ENCODE measurements at places on chromosomes 6 and 20.

GRCh38 chr6:157599191-157599590 lies 218.2 kb downstream of the ZDHHC14 start:
- DNase-seq = no peak

DNA sequence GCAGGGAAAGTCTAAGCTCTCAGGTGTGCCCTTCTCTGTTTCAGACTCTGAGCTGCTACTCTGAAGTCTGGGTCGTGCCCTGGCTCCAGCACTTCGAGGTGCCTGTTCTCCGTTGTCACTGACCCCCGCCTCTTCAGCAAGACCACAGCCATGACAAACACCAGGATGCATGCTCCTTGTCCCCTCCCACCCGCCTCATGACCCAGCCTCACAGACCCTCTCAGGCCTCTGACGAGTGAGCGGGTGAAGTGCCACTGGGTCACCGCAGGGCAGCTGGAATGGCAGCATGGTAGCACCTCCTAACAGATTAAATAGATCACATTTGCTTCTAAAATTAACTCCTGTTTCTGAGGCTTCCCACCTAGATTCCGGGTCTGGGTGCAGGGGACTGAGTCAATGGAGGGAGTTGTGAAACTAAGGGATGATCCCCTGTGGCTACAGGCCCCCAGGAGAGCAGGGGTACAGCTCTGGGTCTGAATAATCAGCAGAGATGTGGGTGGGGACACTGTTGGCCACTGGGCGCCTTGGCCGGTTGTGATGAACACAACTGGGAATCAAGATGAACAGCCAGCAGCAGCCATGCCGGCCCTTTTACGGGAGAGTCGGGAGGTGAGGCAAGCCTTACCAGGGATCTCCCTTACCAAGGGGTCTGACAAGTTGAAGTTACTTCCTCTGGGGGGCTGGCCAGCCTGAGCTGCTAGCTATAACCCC lies 10.7 kb downstream of the CST7 start:
- no peak for DNase-seq

DNA sequence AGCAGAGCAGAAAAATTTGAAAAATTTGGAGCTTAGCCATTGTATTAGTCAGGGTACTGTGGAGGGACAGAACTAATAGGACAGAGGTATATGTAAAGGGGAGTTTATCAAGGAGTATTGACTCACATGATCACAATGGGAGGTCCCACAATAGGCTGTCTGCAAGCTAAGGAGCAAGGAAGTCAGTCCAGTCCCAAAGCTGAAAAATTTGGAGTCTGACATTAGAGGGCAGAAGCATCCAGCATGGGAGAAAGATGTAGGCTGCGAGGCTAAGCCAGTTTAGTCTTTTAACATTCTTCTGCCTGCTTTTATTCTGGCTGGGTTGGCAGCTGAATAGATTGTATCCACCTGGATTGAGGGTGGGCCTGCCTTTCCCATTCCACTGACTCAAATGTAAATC lies 82.0 kb downstream of the SMPDL3A start:
- no peak for DNase-seq

GRCh38 chr20:16620961-16621360 lies 47.7 kb upstream of the KIF16B start:
- DNase-seq = no peak

- no peak for DNase-seq
Observed at GRCh38 chr6:137316626-137317025, 97.4 kb upstream of the IFNGR1 start.

GRCh38 chr6:154086510-154086909 lies 47.5 kb downstream of the OPRM1 start:
- DNase-seq = no peak

DNA sequence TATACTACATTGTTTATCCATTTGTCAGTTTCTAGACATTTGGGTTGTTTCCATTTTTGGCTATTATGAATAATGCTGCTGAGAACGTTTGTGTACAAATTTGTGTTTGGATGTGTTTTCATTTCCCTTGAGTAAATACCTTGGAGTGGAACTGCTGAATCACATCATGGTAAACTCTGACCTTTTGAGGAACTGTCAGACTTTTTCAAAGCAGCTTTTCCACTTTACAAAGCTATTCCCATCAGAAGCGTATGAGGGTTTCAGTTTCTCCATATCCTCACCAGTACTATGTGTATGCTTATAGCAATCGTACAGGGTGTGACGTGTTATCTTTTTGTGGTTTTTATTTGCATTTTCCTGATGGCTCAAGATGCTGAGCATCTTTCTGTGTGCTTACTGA lies 103.7 kb downstream of the MYO6 start:
- DNase-seq = no peak

GRCh38 chr6:127884134-127884533 lies 16.7 kb downstream of the THEMIS start:
- no peak for DNase-seq

- DNase-seq = no peak
Observed at GRCh38 chr20:32606107-32606506, 21.0 kb upstream of the NOL4L start.

DNA sequence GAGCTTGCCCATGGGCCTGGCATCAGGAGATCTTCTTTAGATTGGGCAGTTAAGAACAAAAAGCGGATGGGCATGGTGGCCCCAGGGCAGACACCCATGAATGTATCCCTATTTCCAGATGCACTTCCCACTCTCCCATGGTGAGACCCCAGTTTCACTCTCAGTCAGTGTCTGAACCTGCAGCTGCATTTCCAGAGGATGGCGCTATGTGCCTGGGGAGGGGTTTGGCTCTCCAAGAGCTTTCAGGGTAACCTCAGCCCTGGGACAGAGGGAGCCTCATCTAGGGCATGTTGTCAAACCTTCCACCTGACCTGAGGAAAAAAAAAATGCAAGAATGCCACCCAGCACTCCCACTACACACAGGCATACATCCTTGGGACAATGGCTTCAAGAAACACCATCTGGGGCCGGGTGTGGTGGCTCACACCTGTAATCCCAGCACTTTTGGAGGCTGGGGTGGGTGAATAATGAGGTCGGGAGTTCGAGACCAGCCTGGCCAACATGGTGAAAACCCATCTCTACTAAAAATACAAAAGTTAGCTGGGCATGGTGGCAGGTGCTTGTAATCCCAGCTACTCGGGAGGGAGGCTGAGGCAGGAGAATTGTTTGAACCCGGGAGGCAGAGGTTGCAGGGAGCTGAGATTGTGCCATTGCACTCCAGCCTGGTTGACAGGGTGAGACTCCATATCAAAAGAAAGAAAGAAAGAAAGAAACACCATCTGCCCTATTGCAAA lies 1.9 kb downstream of the CST9L start:
- DNase-seq = no peak

GRCh38 chr6:11806561-11807317 lies 28.1 kb upstream of the ADTRP start:
- peak; percentile 24 for DNase-seq

- no peak for DNase-seq
Observed at GRCh38 chr6:150620763-150621162, 21.1 kb downstream of the PLEKHG1 start.

DNA sequence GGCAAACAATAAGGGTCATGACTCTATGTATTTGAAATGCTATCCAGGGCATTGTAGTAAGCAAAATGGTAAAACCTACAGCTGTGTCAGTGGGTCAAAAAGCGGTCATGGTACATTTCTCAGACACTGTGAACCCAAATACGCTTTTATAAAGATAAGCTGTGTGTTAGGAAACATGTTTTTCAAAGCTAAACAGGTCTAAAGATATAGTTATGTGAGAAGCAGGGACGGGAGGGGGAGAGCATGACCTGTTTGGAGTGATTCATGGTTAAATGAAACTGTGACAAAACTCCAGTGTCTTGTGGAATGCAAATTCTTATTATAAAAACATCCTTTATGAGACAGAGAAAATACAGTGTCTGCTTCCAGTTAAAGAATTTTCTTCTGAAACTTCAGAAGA lies 205.4 kb upstream of the BMP2 start:
- no peak for DNase-seq

DNA sequence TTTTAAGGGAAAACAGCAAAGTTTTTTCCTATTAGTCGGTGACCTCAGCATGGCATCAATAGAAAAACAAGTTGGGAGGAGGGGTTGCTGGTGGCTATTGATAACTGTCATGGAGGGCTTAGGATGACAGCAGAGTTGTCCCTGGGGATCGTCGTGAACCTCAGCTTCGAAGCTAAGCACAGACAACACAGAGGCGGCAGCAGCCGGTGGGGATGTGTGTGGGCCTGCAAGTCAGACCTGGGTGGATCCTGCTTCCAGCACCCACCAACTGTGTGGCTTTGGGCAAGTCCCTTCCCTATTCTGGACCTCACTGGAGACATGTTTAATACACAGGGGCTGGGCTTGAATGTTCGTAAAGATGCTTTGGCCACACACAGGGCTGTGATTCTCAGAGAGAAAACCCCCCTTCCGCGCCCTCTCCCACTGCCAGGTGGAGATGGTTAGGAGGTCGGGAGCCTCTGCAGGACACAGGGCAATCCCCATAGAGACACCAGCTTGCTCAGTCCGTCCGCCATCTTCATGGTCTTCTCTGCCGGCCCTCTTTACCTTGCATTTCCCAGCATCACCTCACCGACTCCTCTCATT lies 83.1 kb upstream of the TOX2 start:
- no peak for DNase-seq

- no peak for DNase-seq
Observed at GRCh38 chr6:125728739-125729138, 20.7 kb upstream of the HEY2 start.

- DNase-seq = no peak
Observed at GRCh38 chr6:114955363-114955762, 612.5 kb upstream of the HS3ST5 start.

DNA sequence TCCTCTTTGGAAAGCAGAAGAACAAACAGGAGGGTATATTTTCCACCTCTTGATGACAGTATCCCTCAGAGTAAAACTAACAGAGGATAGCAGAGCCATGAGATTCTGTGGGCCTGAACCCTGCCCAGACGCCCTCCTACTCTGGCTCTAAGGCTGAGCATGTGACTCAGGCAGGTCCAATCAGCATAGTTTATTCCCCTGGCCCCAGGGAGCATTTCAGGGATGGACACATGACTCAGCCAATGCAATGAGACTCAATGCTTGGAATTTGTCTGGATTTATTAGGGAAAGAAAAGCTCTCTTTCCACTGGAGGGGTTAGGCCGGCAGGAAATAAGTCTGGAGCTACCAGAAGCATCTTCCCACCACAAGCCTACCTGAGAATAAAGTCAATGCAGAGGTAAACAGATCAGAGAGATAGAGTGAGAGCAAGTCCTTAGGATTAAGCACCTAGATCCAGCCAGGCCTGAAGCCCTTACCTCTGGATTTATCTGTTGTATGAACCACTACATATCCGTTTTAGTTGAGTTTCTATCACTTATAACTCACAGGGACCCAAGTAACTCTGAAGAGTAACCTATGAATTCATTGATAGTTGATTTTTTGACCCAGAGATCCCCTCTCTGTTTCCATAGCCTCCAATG lies 68.2 kb upstream of the EYA2 start:
- DNase-seq = no peak

Data from stimulated activated CD4-positive, alpha-beta T cell treated with anti-CD3 and anti-CD28 coated beads, Interleukin-4, amount 100 ng/mL, for 1 hour (primary cell).